ENCODE measurements at places on chromosomes 5 and 9.

GRCh38 chr5:78008356-78008967 is 232.3 kb upstream of the TBCA start:
- peak; percentile 91 for DNase-seq

- DNase-seq: no peak
These were observed 81.8 kb downstream of the ARRDC3 start for GRCh38 chr5:91301106-91301846.

- no peak for DNase-seq
These were observed 125.8 kb downstream of the PDE4D start for GRCh38 chr5:59767681-59768151.

- no peak for DNase-seq
These were observed at the start of gene NKD2 for GRCh38 chr5:1008451-1009358. NKD2 (plus strand) TSS chr5:1008802; CDS start chr5:1009058, 256 bp downstream.

DNA sequence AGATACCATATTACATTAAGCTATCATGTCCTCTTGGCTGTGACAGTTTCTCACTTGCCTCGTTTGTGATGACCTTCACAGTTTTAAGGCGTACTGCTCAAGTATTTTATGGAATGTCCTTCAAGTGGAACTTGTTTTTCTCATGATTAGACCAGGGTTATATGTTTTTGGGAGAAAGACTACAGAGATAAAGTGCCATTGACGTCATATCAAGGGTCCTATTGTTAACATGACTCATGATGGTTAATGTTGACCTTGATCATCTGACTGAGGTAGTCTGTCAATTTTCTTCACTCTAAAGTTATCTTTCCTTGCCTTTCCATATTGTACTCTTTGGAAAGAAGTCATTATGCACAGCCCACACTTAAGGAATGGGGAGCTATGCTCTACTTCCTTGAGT is 17.8 kb upstream of the PTBP3 start:
- no peak for DNase-seq

DNA sequence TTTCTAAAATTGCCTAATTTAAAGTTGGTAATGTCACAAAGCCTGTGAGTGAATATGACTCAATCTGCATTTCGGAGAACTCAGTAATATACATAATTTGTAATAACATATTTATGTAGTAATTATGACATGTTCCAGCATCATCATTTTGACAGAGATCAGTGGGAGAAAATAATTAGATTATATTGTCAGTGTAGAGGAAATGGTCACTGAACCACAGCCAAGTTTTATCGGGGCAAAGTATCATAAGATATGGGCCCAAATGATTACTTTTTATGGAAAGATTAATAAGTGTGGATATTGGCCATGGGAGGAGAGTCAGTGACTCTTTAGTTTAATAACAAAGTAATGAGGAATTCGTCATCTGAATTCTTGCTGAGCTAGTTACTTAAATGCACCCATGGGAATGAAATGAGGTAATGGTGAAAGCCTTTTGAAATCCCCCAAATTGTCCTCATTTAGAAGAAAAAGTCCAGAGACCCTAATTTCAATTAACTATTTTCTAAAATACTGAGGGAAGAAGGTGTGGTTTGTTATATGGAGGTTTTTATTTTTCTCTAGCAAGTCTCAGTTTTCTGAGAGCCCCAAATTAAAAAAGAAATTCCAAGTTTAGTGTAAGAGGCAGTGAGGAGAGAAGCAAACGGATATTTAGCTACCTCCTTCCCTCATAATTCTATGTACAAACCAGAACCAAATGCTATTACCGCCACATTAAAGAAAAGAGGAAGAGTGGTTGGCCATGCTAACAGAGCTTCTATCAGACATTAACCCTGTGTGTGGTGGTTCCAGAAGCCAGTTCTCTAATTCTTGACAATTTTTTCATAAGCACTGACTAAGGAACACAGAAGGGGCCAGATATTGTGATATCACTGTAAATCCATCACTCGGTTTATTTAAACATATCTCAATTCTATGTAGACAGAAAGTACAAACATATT is 37.7 kb upstream of the MRPS30 start:
- DNase-seq: no peak

DNA sequence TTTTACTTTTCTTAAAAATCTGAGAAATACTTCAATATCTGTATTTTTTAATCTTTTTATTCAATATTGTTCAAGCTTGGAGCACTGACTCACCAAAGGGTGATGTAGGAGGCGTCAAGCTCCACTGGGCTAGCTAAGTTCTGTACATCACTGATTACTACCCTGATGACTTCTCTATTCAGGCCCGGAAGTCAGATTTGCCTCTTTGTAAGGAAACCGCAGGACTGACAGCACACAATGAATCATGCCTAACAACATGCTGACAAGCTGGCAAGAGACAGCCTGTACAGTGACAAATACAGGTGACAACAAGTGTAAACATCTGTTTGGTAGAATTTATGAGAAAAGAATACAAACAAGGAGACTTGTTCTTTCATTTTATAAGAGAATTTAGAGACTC is 627.9 kb upstream of the RORB start:
- DNase-seq: no peak

DNA sequence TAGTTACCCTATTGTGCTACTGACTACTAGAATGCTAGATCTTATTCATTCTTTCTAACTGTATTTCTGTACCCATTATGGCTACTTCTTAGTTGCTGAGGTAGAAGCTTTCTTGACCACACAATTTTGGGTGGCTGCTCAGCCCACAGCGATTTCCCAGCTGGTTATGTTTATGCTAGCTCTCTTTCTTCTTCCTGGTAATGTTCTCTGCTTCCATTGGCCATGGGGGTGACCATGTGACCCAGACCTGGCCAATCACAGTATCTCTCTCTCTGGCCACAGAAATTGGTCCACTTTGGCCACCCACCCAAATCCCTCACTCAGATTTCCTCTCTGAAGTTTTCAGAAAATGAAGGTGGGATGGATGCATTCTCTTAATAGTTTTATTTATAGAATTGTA is 427.9 kb upstream of the CLINT1 start:
- no peak for DNase-seq

- DNase-seq: peak; percentile 53
These were observed 226.3 kb downstream of the AOPEP start for GRCh38 chr9:94952565-94953373.

- DNase-seq: no peak
These were observed 934.4 kb downstream of the MAT2B start for GRCh38 chr5:164439799-164440198.

- no peak for DNase-seq
These were observed 140.1 kb upstream of the PPP1R26 start for GRCh38 chr9:135339378-135339973.

DNA sequence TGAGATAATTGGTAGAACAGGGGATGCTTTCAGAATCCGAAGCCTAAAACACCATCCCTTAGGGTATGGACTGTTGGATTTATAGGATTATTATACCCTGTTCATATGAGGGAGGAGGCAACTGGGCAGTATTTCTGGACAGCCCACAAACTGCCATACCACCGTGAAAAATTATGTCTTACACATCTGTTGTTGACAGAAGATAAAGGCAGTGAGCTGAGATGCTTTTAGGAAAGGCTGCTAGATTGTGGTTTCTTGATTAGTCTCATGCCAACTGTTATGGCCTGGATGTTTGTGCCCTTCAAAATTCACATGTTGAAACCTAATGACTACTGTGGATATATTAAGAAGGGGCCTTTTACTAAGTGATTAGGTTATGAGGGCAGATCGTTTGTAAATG is 83.7 kb upstream of the DHFR start:
- DNase-seq: no peak

DNA sequence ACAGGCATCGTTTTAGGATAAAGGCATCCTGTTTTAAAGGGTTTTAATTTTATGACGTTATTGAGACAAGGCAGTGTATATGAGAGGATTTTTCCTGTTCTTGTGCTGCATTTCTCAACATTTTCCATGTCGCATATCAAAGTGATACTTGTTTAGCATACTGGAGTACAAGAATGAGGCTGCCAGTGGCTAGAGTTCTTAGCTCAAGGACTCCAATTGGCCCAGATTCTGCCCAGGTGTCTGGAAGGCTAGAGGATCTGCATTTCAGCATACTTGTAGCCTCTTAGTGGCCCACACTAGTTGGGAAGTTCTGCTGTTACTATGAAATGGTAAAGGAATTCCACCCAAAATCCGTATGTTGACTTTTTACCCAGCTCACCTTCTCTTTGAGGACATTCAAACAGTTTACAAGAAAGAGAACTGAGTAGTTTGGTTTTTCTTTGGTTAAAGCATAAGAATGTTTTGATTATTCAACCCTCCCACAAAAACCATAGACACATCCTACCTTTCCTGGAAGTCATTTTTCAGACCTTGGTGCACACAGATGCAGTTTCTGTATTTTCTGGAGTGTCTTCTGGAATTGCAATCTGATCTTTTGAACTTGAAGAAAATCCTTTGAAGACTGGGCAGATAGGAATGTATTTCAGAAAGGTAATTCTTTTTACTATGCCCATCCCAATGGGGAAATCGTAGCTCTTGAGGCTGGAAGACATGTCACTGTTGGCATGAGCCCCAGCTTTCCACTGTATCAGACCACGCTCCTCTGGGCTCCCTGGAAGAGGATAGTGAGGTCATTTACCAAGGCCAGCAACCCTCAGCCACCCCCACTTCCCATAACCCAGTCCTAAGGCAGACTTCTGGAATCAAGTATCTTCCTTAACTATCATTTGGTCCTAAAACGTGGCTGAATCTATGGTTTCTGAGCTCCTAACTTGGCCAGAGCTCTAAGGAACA is 11.3 kb downstream of the SLC23A1 start:
- no peak for DNase-seq

All from globus pallidus (tissue), 1 donor.